ENCODE measurements at places on chromosomes 6 and 20. TPM values are rescaled to one million over a fixed set of nuclear protein-coding genes. Genes with fewer than 3 reads are reported as not detected.

GRCh38 chr20:51211191-51211590 is 188.3 kb upstream of the KCNG1 start:
- DNase-seq, result no peak

GRCh38 chr6:14252271-14252850 is 134.8 kb downstream of the CD83 start:
- DNase-seq, result no peak

AFG1L gene
- polyA plus RNA-seq, result 4.9 TPM

GRCh38 chr20:33445881-33446625 is 2.5 kb upstream of the SNTA1 start:
- no peak for DNase-seq

TBP gene
- polyA plus RNA-seq, result 14.3 TPM

ECT2L gene
- 0.28 TPM for polyA plus RNA-seq

BCL2L1 gene
- 46.0 TPM for polyA plus RNA-seq

GRCh38 chr6:45686841-45687569 is 309.3 kb upstream of the SUPT3H start:
- no peak for DNase-seq

DNA sequence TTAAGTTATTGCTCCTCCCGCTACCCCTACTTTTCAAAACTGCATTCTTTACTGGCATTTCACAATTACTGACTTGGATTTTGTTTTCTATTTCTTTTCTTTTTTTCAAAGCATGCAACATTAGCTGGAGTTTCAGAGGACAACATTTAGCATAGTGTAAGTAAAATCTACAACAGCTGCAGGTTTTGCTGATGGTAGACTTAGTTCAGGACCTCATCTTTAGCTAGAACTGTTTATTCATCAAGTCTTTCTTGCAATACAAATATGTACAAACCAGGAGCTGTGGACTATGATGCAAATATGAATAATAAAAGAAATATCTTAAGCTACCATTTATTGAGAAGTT is 728 bp upstream of the CEP162 start:
- no peak for DNase-seq

TSBP1 gene
- polyA plus RNA-seq, result not detected

PDE7B gene
- 8.5 TPM for polyA plus RNA-seq

All from muscle of back (tissue), 13 donors.